NCI-H2029 treated with DMSO at 0.1 percent for 48 hours (cell line): ENCODE measurements at places on chromosomes 7 and 10.

- no peak for DNase-seq
Observed at GRCh38 chr10:24893127-24893526, 59.3 kb downstream of the PRTFDC1 start.

GRCh38 chr7:37346761-37347160, 101.9 kb downstream of the ELMO1 start:
- DNase-seq = no peak

GRCh38 chr10:73819513-73820093, 8.2 kb upstream of the NDST2 start:
- no peak for DNase-seq

DNA sequence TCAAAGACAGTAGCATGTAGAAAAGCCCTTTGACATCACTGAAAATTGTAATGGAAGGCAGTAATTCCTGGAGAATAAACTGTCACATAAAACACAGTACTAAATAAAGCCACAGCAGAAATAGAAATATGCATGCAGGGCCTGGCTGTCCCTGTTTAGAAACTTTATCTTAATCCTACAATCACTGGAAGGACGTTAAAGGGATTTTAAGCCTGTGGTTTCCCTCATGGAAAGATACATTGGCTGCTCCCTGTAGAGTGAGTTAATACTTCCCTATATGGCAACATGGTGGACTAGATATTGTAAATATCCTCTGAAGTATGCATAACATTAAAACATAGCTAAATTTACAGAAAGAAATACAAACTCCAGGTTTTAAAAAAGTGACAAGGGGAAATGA, 1334.9 kb upstream of the CELF2 start:
- DNase-seq = no peak

DNA sequence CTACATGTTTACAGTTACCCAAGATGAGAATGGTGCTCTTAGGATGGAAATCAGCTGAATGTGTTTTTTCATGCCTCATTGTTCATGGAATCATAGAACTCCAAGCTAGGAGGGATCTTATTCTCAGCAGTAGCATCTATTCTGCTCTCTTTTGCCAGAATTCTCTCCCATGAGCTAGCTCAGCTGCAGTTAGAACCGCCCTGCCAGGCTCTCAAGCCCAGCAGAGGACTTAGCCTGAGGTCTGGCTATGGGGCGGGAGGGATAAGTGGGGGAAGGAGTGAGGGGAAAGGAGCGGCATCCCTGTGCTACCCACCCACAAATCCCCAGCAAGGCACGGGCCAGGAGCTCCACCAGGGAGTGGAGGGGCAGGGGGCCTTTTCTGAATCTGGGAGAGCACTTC, 120.7 kb upstream of the PLXNA4 start:
- no peak for DNase-seq

- DNase-seq = no peak
Observed at GRCh38 chr7:133613250-133613790, 360.4 kb downstream of the EXOC4 start.

DNA sequence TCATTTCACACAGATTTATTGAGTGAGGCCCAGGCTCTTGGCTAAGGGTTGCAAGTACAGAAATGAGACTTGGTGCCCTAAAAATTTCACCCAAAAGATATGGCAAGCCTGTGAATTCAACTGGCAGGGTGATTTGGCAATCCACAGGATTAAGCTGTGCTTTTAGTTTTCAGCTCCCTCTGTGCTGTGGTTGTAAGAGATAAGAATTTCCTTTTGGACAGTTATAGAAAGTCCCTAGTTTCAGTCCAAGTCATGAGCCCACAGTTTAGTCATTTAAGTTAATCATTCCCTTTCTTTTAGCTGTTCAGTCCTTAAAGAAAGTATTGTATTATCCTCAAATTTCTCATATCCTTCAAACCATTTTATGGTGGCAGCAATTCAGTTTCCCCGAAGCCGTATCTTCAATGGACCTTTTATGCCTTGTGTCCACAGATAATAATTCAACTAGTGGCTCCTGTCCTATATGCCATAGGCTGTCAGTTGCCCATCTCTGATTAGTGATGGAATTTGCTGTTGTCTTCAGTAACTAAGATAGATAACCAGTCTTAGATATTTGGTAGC, 73.4 kb upstream of the NAMPT start:
- DNase-seq = no peak

GRCh38 chr10:72079356-72079755, 9.0 kb downstream of the SPOCK2 start:
- no peak for DNase-seq
